Stimulated activated CD4-positive, alpha-beta T cell treated with anti-CD3 and anti-CD28 coated beads, TNF-alpha, amount 100 ng/mL, for 48 hours (primary cell): ENCODE measurements at places on chromosomes 2 and 18.

DNA sequence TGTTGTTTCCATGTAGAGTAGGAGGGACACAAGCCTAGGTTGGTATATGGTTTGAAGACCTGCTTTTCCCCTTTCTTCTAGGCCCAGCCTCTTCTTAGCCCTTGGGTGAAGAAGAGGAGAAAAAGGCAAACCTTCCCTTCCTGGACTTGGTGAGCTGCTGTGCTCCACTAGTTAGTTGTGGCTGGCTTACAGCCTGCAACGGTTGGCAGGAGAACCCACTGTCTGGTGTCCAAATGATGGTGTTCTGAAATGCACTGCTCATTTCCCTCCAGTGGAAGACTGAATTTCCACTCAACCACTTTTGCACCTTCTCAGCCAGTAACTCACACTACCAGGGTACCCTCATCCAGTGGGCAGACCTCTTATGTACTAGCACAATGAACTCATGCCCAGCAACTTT is 824.1 kb downstream of the NRXN1 start:
- DNase-seq, result no peak

DNA sequence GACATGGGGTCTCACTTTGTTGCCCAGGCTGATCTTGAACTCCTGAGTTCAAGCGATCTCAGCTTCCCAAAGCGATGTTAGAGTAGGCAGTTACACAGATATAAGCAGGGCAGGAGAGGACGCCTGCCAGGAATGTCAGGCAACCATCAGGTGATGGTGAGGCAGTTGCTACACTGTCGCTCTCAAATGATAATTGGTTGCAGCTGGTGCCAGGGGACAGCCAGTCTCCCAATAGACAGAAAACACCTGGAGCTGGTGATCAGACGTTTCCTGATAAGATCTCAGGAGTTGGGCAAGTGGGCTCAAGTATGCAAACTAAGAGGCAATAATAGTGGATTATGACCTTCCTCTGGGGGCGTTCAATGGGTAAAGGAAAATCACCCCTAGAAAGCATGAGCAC is 163.1 kb upstream of the RGPD4 start:
- no peak for DNase-seq

DNA sequence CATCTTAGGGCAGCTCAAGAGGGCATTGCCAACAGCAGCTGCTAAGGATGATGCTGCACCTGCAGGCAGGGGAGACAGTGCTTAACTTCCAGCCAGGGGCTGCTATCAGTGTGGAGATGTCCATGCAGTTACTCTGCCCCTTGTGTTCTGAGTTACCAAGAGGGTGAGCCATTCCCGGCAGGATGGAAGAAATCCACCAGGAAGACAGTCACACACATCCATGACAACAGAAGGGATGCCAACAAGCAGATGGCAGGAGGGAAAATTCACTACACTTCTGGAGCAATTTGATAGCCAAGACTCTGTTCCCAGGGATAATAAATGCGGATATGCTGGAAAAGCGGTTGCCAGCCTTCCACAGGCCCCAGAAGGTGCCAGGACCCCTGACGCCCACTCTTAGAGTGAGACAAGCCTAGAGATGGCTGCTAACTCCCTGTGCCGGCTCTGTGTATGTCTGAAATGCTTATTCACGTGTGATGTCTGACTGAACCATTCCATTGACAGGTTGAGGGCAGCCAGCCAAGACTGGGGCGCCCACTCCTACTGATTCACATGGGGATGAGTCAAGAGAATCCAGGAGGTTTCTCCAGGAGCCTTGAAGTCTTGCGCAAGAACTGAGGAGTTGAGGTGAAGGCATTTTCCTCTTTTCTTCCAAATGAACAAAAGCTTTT is 24.5 kb downstream of the LOXHD1 start:
- DNase-seq, result no peak

GRCh38 chr2:56001947-56002346 is 78.4 kb upstream of the EFEMP1 start:
- no peak for DNase-seq

- no peak for DNase-seq
Observed at GRCh38 chr2:20565623-20566236, 85.2 kb downstream of the HS1BP3 start.

- no peak for DNase-seq
Observed at GRCh38 chr18:62625019-62625418, 90.3 kb upstream of the PHLPP1 start.

GRCh38 chr18:13379930-13380690 is 161.6 kb downstream of the LDLRAD4 start:
- no peak for DNase-seq

DNA sequence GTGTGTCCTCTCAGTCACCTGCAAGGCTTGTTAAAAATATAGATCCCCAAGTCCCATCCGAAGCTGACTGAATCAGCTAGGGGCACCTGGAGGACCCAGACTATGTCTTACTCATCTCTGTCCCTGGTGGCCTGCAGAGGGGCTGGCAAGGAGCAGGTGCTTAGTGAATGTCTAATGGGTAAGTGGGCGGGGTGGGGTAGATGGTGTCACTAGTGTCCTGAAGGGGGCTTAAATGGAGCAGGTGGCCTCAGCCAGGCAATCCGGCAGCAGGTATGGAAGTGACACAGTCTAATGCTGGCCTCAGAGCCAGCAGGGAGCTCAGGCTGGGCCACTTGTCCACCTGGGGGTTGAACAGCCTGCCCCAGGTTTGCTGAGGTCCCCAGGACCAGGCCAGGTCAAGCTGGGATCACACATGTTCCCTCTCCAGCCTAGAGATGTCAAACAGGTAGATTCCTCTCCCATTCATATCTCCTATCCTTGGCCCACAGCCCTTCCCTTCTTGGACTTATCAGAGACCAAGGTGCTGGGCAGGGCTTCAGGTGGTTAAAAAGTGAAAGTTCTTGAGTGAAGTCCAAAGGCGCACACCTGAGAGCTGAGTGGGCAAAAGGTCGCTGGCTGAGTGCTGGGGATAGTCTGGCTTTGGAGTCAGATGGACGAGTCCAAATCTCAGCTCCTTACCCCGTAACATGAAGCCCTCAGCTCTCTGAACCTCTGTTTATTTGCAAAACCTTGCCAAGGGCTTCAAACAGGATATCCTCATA is 1.7 kb downstream of the STEAP3 start:
- no peak for DNase-seq

DNA sequence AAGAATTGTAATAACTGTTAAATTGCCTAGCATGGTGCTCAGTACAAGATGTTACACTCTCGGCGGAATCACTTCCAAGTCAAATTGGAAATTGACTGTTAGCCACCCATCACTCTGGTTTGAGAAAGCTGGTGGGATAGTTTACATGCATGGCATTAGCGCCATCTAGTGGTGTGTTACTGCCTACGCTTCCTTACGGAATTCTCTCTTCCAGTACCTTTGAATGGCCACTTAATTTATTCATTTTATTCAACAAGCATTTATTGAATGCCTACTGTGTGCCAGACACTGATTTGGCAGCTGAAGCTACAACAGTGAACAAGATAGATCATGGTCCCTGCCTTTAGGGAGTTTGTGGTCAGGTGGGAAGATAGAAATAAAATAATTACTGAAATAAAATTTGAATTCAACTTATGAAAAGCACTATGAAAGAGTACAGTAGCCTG is 171.2 kb downstream of the TMEM247 start:
- peak; percentile 31 for DNase-seq
